ENCODE measurements at places on chromosomes 11 and 22. TPM values are rescaled to one million over a fixed set of nuclear protein-coding genes. Genes with fewer than 3 reads are reported as not detected.

DNA sequence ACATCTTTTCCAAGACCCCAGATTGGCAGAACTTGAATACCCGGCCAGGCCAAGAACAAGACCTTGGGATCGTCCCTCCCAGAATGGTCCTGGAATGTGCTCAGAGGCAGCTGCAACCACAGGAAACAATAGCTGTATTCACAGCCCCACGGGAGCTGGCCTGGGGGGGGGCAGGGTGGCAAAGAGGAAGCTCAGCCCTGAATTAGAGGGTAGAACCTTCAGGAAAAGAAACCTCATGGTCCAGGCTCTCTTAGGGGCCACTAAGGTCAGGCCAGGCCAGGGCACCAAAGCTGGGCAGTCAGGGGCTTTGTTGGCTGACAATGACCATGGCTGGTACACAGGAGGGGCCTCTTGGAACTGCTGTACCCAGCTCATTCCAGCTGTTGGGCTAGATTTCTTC is 17.3 kb downstream of the RPL27A start:
- no peak for DNase-seq

DNA sequence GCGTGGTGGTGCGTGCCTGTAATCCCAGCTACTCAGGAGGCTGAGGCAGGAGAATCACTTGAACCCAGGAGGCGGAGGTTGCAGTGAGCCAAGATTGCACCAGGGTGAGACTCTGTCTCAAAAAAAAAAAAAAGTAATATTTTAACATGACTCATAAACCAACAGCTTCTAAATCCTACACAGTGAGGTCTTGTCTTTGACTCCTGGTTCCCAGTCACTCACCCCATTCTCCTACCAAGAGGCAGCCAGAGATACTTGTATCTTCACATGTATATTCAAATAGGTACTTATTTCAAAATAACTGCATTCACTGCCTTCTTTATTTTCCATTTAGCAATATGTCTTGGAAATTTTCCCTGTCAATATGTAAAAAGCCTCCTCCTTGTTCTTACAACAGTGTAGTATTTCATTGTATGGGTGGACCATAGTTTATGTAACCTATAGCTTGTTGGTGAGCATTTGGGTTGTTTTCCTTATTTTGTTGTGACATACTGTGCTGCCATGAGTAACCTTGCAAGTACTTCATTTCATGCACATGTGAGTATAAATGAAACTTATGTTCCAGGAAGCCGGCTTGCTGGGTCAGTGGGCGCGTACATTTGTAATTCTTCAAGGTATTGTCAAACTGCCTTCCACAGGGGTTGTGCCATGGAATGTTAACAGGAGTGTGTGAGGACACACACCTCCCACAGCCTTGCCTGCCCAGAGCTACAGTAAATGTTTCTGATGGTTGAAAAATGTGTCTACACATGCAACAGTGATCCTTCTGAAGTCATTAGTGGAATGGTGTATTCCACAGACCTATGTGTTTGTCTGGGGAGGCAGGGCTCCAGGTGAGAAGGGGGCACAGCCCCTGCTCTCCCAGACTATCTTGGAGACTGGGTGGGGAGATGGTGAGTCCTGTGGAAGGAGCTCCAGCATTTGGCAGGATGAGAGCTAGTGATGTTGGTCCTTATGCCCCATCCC is 47.9 kb downstream of the OSBP2 start:
- no peak for DNase-seq

DNA sequence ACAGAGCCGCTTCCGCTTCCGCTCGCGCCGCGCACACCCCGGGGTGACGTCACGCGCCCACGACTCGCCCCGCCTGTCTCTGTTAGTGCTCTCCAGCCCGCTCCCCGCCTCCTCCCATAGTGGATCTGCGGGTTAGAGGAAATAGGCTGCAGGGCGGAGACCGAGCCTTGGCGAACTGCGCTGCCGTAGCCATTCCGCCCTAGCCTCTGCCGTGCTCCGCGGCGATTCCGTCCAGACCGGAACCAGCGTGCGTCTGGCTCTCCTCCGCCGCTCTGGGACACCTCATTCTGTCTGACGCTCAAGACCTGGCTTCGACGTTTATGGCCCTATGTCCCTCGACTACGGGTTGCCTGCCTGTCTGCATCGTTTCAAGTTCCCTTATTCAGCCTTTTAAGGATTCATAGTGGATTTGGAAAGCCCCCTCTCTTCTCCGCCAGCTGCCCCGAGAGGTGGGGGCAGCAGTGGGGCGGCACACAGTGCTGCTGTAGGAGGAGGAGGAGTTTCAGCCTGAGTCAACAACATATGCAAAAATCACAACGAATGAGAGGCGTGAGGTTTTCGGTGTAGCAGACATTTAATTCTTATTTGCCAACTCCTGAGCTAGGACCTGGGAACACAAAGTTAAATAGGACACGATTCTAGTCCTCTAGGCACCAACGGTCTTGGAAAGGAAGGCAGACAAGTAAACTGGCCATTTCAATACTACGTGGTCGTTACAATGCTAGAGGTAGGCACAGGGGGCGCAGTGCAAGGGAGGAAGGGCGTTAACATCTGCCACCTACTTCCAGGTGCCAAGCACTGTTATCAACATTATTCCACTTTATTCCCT is at the start of gene TAF10:
Gene TAF10, minus strand, starts transcription at position 4 of the 829 bp plus-strand sequence. CDS start 27 bp downstream, outside the sequence.
- DNase-seq = peak; percentile 88

DNA sequence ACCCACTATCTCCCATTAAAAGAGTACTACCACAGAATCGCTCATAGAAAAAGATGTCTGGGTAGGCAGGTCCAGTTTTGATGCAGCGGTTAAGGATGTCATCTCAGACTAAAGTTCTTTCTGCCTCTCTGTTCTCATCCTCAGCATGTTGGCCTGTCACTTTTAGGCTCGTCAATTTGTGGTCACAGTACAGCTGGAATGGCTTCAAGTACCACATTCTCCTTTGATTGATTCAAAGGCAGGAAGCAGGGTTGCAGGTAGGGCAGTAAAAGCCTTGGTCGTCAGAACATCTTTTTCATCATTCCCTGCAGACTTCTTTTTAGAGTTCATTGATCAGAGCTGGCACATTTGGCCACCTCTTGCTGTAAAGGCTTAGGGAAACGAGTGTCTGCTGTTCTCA is 28.7 kb downstream of the SDHD start:
- no peak for DNase-seq

GRCh38 chr11:66332371-66333219 is 3.6 kb downstream of the RIN1 start:
- no peak for DNase-seq

GRCh38 chr11:36002196-36002595 is 58.3 kb downstream of the LDLRAD3 start:
- DNase-seq = no peak

GRCh38 chr11:46895821-46896220 is 22.5 kb downstream of the LRP4 start:
- no peak for DNase-seq

GRCh38 chr11:103488031-103488461 is 378.8 kb downstream of the DYNC2H1 start:
- no peak for DNase-seq

- DNase-seq = no peak
Observed at GRCh38 chr22:23066200-23067022, 3.9 kb upstream of the GNAZ start.

- no peak for DNase-seq
Observed at GRCh38 chr11:95827696-95828095, 37.4 kb downstream of the CEP57 start.

- DNase-seq = no peak
Observed at GRCh38 chr11:13119941-13120520, 110.9 kb downstream of the RASSF10 start.

DNA sequence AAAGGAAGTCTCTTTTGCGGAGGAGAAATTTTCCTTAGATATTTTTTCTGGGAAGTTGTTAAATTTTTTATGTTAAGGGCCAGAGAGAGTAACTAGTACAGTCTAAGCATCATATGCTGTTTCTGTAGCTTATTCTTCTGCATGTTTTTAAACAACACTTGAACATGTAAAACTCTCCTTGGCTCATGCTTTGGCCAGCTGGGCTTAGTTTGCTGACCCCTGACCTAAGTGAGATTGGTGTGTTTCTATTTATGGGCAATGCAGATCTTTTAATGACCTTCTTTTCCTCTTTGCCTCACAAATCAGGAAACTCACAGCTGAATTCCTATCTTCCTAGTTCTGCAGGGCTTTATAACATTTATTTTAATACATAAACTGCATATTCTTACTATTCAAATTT is 942.5 kb downstream of the OPCML start:
- no peak for DNase-seq

- DNase-seq = no peak
Observed at GRCh38 chr22:20112623-20113511, 3.0 kb upstream of the RANBP1 start.

The CCDC87 gene
- polyA plus RNA-seq = 0.11 TPM

The CAVIN3 gene
- polyA plus RNA-seq = 37.8 TPM

The KRTAP5-11 gene
- not detected for polyA plus RNA-seq

The SLC43A1 gene
- 17.5 TPM for polyA plus RNA-seq

The MYO7A gene
- not detected for polyA plus RNA-seq

The TRMU gene
- 23.7 TPM for polyA plus RNA-seq

The APOA5 gene
- polyA plus RNA-seq = not detected

The NLRX1 gene
- polyA plus RNA-seq = 6.4 TPM

The PGA5 gene
- 2.1 TPM for polyA plus RNA-seq

The LARGE1 gene
- polyA plus RNA-seq = 8.4 TPM

Data from AG04450 (cell line).